Activated CD4-positive, alpha-beta T cell treated with anti-CD3 and anti-CD28 coated beads, Interleukin-2, amount 10 ng/mL, durations not matched to agents 24 days and 14 days (primary cell): ENCODE measurements at places on chromosomes 11 and 22. TPM values are rescaled to one million over a fixed set of nuclear protein-coding genes. Genes with fewer than 3 reads are reported as not detected.

Gene C11orf91
- 0.51 TPM in 1 of 2 replicates, not detected in the other for total RNA-seq

Gene KCNQ1
- 6.4 TPM in 2 replicates for total RNA-seq

Gene HTATIP2
- total RNA-seq = 48.3 and 53.9 TPM in 2 replicates

Gene CALCA
- total RNA-seq = not detected in 2 replicates

Gene HEPHL1
- not detected in 2 replicates for total RNA-seq

Gene KCNJ5
- not detected in 2 replicates for total RNA-seq

Gene KLHL35
- total RNA-seq = 1.7 and 2.0 TPM in 2 replicates

Gene OR51E2
- total RNA-seq = not detected in 2 replicates

Gene SORL1
- 28.4 and 30.3 TPM in 2 replicates for total RNA-seq

Gene NXPE4
- total RNA-seq = not detected in 2 replicates

Gene TEAD1
- 0.49 and 0.66 TPM in 2 replicates for total RNA-seq

Gene APOBEC3H
- 5.8 and 7.6 TPM in 2 replicates for total RNA-seq

Gene BIRC3
- total RNA-seq = 100 and 102 TPM in 2 replicates

Gene PPP2R5B
- total RNA-seq = 11.4 and 16.7 TPM in 2 replicates

Gene APOBEC3B
- total RNA-seq = 25.4 and 26.1 TPM in 2 replicates

Gene SEC14L6
- not detected in 2 replicates for total RNA-seq

Gene SCGB1A1
- not detected in 2 replicates for total RNA-seq
